Neural crest cell (in vitro differentiated cells): ENCODE measurements at places on chromosomes 2 and 18. TPM values are rescaled to one million over a fixed set of nuclear protein-coding genes. Genes with fewer than 3 reads are reported as not detected.

Gene CXXC1
- 101 and 108 TPM in 2 replicates for total RNA-seq

GRCh38 chr18:59769129-59769865 is 72.1 kb upstream of the CCBE1 start:
- no peak for DNase-seq

- peak; percentile 41 for DNase-seq
Measured at GRCh38 chr2:10971888-10972260, 60.1 kb downstream of the KCNF1 start.

DNA sequence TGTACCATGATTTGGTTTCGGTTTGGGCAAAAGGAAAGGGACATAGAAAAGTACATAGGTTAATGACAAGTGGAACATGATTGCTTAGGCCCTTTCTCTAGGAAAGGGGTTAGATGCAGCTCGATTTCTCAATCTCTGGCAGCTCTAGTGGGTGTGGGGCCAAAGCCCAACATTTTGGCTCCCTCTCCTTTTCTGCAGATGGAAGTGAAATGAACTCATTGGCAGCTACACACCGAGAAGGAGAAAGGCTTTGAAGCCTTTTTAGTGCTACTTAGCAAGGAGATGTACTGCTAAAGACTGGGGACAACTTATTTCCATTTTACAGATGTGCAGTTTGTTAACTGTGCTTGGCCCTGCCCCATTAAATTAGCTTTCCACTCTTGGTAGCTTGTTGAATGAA is 93.8 kb downstream of the LYPD6B start:
- no peak for DNase-seq

DNA sequence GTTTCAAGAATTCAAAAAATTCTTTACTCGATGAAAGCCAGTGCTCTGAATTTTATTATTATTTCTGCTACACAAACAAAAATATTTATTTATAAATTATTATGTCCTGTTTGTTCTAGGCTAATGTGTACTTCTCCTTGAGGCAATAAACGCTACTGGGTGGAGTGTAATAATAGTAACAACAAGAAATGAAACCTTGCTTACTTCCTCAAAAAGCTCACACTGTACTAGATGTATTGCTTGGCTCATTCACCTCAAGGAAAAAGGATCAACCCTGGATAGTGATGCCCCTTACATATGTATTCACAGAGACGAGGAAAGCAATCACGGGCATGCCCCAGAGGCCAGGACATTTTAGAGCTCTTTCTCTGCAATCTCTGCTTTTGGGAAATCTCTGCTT is 685.6 kb upstream of the NXPH2 start:
- no peak for DNase-seq

- no peak for DNase-seq
Measured at GRCh38 chr18:61825386-61825785, 67.4 kb downstream of the RNF152 start.

GRCh38 chr2:154350911-154351310 is 347.6 kb upstream of the KCNJ3 start:
- no peak for DNase-seq

GRCh38 chr18:76721207-76721996 is 101.0 kb upstream of the ZNF236 start:
- DNase-seq = no peak

GRCh38 chr2:9149726-9150567 is 56.7 kb upstream of the ASAP2 start:
- DNase-seq = no peak

Gene BCL2L11
- total RNA-seq = 16.4 and 21.9 TPM in 2 replicates

- no peak for DNase-seq
Measured at GRCh38 chr2:234961784-234962183, 10.0 kb downstream of the SH3BP4 start.

GRCh38 chr2:60446413-60447267 is 106.8 kb downstream of the BCL11A start:
- DNase-seq = no peak

- DNase-seq = no peak
Measured at GRCh38 chr18:46282646-46283045, 178.5 kb downstream of the HAUS1 start.

DNA sequence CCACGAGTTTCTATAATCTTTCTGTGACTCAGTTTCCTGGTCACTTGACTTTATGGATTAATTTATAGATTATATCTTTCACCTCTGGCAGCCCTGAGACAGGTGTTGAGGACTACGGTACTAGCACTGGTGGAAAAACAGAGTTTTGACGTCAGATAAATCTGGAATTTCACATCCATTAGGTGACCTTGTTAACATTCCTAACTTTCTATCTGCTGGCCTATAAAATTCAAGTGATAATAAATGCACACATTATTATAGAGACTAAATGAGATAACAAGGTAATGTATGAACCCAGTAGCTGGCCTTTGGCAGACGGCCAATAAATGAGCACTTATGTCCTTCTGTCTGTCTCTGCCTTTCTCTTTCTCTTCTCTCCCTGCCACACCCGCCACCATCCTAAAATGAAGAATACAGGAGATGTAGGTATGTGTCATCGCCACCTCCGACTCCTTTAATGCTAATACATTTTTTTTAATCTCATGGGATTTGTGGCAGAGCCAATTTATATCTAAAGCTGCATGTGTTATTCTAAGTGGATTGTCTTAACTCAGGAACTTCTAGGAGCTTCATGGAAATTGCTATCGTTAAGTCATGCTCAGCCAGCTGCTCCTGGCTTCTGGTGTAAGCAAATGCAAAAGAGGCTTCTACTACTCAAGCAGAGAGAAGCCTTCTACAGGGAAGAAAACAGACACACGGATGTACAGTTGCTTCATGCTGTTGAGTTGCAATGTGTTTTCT is 2.3 kb downstream of the TM4SF20 start:
- no peak for DNase-seq

DNA sequence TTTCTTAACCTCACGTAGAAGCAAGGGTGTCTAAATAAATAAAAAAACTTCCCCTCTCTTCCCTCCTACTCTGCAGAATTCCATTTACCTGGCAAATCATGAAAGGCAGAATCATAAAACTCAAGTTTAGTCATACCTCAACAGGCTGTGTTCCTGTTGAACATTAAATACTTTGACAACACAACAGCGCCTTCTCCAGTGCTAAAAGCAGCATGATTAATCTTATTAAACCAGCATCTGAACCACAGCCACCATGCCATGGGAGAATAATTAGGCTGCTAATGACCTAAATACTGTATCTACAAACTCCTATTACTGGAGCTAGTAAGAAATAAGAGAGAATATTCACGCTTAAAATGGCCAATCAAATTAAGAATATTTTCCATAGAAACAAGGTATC is 68.1 kb downstream of the CDH2 start:
- no peak for DNase-seq

DNA sequence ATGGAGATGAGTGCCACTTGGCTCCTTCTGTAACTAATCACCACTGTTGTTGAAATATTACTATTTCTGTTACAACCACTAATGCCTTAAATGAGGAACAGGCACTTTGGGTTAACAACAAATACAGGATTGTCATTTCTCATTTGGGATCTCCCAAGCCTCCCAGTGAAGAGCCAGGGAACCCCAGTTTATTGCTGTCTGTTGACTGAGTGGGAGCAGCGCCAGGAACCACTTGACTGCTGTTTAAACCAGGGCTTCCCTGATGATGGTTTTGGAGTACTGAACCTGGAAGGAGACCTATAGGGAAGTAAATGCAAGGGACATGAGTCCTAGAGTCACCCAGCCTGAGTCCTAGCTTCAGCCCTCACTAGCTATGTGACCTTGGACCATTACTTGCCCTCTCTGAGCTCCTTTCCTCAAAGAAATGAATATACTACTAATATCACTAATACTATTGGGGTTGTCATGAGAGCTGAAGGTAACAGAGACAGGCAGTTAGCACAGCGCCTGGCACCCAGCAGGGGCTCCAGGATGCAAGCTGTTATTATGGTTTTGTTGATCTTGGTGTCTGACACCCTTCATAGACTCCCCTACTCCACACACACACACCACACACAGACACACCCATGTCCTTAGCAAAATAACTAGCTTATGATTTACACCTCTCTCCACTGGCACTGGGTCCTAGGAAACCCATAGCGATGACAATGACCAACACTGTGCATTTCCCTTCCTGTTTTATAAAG is 104.2 kb upstream of the FZD7 start:
- no peak for DNase-seq

DNA sequence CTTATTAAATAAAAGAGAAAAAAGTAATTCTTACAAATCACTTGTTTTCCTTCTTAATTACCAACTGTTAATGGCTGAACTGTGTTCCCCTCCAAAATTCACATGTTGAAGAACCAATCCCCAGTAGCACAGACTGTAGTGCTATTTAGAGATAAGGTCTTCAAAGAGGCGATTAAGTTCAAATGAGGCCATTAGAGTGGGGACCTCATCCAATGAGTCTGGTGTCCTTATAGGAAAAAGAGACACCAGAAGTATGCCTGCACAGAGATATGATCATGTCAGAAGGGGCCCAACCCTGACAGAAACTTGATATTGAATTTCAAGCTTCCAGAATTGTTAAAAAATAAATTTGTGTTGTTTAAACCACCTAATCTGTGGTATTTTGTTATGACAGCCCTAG is 89.8 kb downstream of the MEMO1 start:
- DNase-seq = no peak

DNA sequence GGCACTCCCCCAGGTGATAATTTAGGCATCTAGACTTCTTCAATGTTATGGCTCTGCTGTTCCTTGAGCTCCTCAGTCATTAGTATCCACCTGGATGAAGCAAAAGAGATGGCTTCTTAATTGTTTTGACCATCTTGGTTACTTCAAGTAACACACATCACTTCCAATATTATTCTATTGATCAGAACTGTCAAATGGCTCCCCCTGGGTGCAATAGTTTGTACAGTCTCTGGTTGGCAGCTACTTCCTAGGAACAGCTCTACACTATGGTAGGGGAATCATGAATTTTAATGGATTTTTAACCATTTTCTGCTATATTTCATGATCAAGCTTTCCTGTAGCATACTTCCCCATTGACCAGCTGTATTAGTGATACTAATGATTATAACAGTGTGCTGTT is 157.0 kb downstream of the NYAP2 start:
- DNase-seq = no peak

GRCh38 chr18:33505798-33506197 is 65.3 kb upstream of the CCDC178 start:
- no peak for DNase-seq

DNA sequence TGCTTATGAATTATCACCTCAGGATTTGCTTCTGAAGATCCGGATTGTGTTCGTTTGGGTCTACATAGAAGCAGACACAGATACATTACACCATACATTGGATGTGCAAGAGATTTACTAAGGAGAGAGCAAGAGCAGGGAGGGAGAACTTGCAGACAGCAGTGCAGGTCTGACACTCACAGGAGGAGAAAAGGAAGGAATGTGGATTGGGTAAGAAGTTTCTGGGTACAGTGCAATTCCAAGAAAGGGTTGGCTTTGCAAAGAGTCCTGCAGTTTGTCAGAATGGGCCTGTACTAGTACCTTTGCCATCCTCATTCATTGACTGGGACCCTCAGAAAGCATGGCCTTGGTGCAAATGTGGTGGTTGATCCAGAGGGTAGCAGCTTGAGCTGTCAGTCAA is 4.8 kb upstream of the THOC1 start:
- DNase-seq = no peak

DNA sequence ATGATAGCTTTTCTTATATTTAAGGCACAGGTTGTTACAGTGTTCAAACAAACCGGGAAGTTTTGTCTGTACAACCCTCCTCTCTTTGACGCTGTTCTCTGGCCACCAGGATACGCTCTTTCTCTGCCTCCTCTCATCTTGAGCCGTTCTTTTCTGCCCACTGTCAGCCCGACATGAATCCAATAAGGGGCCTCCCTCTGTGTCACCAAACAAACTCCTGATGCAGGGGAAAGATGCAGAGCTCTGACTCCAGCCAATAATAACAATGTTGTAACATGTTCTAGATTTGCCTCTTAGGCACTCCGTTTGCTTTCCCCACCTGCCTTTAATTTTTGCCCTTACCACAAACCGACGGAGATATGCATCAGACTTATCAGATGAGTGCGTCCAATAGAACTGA is 449.3 kb downstream of the SLC4A3 start:
- DNase-seq = peak; percentile 20

Gene ATP6V1C2
- total RNA-seq = 0.14 TPM in 1 of 2 replicates, not detected in the other
